Stimulated activated CD8-positive, alpha-beta memory T cell treated with anti-CD3 and anti-CD28 coated beads, Interleukin-15, amount 100 ng/mL, for 48 hours (primary cell): ENCODE measurements at places on chromosomes 12 and 14.

GRCh38 chr14:99427632-99428300, 52.9 kb downstream of the SETD3 start:
- DNase-seq = no peak

GRCh38 chr12:2137711-2138110, 84.9 kb downstream of the CACNA1C start:
- DNase-seq = no peak

DNA sequence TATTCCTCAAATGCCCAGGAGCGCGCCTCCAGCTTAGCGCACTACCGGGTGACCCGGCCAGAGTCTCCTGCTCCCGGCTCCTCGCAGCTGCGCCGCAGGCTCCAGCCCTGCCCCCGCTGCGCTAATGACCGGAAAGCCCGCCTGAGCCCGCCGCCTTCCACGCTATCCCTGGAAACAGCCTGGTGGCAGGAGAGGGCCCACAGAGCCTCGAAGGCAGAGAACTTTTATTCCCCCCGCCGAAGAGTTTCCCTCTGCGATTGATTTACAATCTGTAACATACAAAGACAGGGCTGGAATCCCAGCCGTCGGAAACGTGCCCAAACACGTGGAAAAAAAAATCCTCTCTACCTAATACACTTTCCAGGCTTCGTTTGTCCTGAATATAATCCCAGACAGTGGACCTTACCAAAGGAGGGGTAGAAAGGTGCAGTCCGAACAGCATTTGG, 1.5 kb downstream of the COL2A1 start:
- no peak for DNase-seq

- DNase-seq = no peak
Observed at GRCh38 chr12:43206396-43206795, 345.6 kb downstream of the ADAMTS20 start.

DNA sequence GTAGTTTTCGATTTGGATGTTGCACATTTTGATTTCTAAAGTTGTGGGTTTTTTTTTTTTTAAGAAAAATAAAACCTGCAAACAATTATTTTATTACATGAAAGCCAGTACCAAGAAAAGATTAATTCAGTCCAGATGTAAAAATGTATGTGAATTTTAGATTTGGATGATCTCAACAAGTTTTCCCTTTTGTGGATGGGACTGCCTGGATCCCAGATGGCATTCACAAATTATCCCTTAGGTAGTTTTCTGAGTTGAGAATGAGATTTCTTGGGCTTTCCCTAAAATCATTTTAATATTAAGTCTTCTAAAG, 2.8 kb downstream of the FRMD6 start:
- DNase-seq = no peak

DNA sequence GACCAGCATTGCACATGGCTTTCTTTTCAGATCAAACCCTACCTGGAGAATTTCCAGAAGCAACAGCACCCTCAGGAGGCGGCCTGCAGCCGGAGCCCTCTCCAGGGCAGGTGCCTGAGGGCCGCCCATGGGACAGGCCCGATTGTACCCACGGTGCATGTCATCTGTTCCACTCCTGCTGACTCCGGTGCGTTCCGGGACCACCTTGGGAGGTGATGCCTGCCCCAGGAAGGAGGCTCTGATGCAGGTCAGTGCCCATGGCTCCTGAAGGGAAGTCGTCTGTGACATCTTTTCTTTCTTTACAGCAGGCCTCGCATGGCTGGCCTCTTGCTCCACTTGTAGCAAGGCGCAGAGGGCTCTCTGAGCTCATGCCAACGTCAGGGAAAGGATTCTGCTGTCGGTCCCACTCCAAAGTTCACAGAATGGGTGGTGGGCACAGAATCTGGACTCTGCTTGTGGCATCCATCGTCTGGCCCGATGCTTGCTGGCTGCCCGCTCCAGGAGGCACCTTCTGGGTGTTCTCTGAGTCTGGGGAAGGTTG, 160.7 kb upstream of the RTL1 start:
- no peak for DNase-seq

DNA sequence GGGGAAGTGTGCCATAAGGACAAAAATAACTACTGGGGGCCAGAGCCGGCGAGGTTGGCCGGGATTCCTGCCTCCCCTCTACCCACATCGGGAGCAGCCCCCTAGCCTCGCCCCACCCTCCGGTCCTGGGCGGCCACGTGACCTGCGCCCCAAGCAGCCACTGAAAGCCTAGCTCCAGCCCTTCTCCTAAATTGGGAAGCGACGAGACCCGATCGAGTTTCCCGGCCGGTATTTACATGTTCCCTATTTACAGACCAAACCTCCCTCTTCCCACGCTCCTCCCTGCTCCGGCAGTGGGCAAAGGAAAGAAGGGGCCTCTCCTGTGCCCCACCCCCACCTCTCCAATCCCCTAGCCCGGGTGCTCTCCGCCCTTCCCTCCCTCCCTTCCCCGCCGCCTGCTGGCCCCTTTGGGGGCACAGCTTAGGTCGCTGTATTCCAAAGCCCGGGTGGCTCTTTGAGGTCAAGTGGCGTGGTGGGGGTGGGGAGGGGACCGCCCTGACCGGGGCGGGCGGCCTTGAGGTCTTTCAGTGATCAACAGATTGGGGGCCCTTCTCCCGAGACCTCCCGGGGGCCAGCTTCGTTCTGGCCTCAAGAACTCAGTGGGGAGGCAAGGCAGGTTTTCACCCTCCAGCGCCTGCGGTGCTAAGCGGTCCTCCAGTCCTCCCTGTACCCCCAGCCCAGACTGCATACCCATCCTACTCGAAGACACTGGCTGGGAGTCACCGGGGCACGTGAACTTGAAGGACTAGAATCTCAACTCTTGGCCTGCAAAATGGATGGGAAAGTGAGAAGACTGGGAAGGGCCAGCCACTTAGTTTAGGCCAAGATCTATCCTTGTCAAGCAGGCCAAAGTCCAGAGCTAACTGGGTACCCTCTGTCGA, 6.3 kb upstream of the CTDSP2 start:
- DNase-seq = no peak

DNA sequence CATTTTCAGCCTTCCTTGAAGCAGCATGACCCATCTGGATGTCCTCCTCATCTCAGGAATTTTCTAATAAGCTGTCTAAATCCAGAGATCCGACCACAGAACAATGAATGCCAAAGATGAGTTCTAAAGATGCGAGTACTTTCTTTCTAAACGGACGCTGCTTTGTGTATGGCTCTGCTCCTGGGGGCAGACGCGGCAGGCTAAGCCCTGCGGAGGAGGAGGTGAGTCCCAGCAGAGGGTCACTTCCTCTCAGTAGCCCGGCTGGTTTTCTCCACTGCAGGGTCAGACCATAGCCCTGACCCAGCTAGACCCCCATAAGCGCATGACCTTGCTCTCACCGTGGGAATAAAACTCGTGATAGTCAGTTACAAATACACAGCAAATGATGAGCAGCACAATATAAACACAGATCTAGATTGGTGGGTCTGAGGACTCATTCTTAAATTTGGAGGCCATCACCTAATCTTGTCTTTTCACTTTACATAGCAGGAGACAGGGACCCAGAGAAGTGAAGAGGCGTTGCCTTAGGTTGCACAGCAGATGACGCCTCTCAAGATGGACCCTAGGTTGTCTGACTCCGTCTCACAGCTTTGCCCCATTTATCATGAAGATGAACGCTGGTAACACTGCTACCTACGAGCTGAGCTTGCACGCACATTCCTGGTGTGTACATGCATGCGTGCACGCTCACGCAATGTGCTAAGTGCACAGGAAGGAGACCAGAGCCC, 16.6 kb downstream of the SSH1 start:
- no peak for DNase-seq

DNA sequence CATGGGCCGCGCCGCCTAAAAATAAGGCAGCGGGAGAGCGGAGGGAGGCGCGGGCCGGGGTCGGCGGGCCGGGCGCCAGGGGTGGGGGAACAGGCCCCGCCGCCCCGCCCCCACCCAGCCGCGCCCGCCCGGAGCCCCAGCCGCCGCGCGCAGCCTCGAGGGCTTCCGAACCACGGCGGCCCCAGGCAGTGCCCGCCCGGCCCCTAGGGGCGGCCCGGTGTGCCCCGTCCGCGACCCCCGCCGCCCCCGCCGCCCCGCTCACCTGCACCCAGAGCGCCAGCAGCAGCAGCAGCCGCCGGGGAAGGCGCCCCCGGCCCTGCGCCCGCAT, 519 bp downstream of the JAG2 start:
- DNase-seq = no peak

DNA sequence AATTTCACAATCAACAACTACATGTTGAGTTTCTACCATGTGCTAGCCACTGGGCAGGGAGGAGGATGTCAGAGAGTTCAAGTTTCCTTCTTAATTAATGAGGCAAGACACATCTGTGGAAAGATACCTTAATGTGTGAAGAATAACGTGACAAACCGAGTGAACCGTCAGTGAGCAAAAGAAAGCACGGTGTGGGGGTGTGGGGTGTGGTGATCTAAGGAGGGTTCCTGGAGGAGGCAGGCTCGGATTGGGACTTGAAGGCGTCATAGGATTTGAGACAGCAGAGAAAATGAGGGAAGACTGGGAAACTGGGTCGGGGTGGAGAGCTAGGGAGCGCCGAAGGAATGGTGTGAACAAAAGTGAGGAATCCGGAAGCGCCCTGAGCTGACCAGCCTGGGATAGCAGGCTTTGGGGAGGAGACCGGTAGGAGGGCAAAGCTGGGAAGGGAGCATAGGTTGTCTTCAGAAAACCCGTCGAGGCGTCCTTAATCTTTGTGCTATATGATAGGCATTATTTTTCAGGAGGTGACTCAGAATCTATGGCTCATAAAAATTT, 22.3 kb downstream of the GALNT8 start:
- no peak for DNase-seq

- no peak for DNase-seq
Observed at GRCh38 chr12:69210661-69211060, 28.7 kb upstream of the CPSF6 start.
